ENCODE measurements at places on chromosomes 3 and 15.

- no peak for DNase-seq
- no peaks in the 10 kb centered on the region for H3K27me3 ChIP-seq
- H3K4me3 ChIP-seq: no peak overlapping the region
- no peaks in the 10 kb centered on the region for H3K36me3 ChIP-seq
Observed at GRCh38 chr15:92050220-92050898, 196.9 kb downstream of the SLCO3A1 start.

GRCh38 chr3:46701181-46701939 lies at the start of gene TMIE:
Gene TMIE (plus strand): TSS chr3:46701392. CDS start chr3:46701488, 96 bp downstream.
- DNase-seq: no peak
- H3K4me1 ChIP-seq: peaks cover 41% of the 10 kb centered on the region
- H3K27me3 ChIP-seq: no peaks in the 10 kb centered on the region
- peak within 1 kb of the TSS; percentile 24 for H3K4me3 ChIP-seq
- no peak within 1 kb of the TSS for H3K27ac ChIP-seq

GRCh38 chr15:73935547-73935946 lies 9.3 kb downstream of the LOXL1 start:
- DNase-seq: no peak
- H3K27ac ChIP-seq: peak overlapping the region; percentile 66
- no peaks in the 10 kb centered on the region for H3K36me3 ChIP-seq
- H3K4me1 ChIP-seq: peaks cover 36% of the 10 kb centered on the region

DNA sequence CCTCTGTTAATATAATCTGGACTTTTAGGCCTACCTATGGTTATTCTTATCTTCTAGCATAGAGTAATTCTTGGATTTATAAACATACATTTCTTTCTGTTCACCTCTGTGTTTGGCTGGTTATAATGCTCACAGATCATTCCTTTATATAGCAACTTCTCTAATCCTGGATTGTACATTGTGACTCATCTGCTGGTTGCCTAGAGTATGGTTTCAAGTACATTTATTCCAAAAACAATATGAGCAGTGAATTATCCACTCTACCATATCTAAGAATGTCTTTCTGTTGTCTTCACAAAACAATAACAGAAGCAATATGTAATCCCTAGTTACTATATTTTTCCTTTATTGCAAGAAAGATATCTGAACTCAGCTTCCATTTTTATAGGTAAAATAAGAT lies 35.3 kb downstream of the FSIP1 start:
- H3K4me1 ChIP-seq: no peaks in the 10 kb centered on the region
- no peaks in the 10 kb centered on the region for H3K36me3 ChIP-seq
- no peak overlapping the region for H3K4me3 ChIP-seq

DNA sequence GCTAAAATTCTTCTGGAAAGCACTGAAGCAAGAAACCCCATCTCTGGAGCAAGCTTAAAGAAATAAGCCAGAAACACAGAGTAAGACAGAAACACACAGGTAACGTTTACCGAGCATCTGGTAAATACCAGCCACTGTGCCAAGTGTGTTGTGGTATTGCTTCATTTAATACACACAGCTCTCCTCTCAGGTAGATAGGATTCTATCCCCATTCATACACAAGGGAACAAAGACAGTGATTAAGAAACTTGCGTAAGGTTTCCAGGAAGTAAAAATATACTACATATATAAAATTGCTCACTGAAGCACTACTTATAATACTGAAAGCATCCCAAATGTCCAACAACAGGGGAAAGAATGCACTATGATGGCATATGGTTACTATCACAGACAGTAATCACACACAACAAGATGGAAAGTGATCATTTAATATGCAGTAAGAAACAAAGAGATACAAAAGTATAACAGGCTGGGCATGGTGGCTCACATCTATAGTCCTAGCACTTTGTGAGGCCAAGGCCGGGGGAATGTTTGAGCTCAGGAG lies 27.5 kb downstream of the TAMM41 start:
- no peaks in the 10 kb centered on the region for H3K36me3 ChIP-seq
- DNase-seq: no peak
- no peaks in the 10 kb centered on the region for H3K27me3 ChIP-seq
- no peaks in the 10 kb centered on the region for H3K4me1 ChIP-seq
- H3K27ac ChIP-seq: no peak overlapping the region

GRCh38 chr15:44299997-44300396 lies 11.5 kb downstream of the GOLM2 start:
- no peak for DNase-seq
- H3K4me3 ChIP-seq: no peak overlapping the region
- peaks cover 32% of the 10 kb centered on the region for H3K4me1 ChIP-seq
- no peak overlapping the region for H3K27ac ChIP-seq

GRCh38 chr15:78257681-78258080 lies 6.7 kb upstream of the DNAJA4 start:
- no peaks in the 10 kb centered on the region for H3K27me3 ChIP-seq
- no peak overlapping the region for H3K27ac ChIP-seq
- no peak for DNase-seq
- H3K4me1 ChIP-seq: no peaks in the 10 kb centered on the region

DNA sequence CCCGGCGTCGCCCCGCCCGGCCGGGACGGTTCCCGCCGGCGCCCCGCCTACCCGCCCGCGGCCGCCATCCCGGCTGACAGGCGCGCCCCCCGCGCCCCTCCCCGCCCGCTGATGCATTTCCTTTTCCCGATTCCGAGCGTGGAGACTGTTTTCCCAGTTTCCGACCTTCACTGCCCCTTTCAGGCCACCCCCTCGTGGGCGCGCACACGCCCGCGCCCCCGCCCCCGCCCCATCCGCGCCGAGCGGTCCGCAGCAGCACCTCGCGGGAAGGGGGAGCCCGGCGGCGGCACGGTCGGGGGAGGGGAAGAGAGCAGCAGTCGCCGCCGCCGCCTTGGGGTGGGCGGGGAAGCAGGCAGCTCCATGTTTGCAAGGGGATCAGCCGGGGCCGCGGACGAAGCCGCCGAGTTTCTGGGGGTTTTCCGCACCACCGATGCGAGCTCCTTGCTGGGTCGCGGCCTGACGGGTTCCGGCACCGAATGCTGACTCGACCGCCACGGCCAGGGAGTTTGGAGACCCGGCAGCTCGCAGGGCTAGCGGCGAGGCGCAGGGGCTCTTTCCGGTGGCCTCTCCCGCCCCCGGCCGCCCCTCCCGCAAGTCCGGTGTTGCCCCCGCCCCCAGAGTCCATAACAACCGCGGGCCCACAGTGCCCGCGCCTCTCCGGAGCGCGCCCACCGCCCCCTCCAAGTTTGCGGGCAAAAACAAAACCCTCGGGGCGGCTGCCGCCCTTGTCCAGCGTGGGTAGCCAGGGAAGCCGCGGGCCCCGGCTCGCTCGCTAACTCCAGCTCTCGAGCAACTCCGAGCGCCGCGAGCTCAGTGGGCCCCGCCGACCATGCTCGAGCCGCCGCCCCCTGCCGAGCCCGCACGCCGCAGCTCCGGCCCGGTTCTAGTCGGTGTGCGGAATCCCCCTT lies 3.2 kb upstream of the SIN3A start:
- H3K27ac ChIP-seq: peak overlapping the region; percentile 99
- H3K4me3 ChIP-seq: peak overlapping the region; percentile 74
- no peaks in the 10 kb centered on the region for H3K36me3 ChIP-seq

DNA sequence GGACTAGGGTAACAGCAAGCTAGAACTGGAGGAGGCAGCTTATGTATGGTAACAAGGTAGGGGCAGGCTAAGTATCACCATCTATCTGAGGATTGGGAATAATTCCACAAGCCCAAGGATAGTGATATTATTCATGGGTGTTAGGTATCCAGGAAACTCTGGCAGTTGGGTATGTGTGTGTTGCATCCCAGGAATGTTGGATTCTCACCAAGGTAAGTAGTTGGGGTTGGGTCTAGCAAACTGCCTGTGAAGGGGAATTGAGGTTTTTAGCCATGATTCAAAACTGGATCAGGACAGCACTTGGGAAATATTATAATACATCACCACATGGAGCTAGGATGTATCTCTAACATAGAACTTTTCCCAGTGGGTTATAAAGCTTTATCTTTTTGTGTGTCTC lies 626.4 kb upstream of the GOLIM4 start:
- no peaks in the 10 kb centered on the region for H3K4me1 ChIP-seq
- H3K27me3 ChIP-seq: no peaks in the 10 kb centered on the region
- DNase-seq: no peak

GRCh38 chr3:62188681-62189375 lies 184.5 kb downstream of the FEZF2 start:
- no peak overlapping the region for H3K4me3 ChIP-seq
- no peaks in the 10 kb centered on the region for H3K36me3 ChIP-seq
- H3K27me3 ChIP-seq: no peaks in the 10 kb centered on the region
- H3K27ac ChIP-seq: no peak overlapping the region
- DNase-seq: no peak

DNA sequence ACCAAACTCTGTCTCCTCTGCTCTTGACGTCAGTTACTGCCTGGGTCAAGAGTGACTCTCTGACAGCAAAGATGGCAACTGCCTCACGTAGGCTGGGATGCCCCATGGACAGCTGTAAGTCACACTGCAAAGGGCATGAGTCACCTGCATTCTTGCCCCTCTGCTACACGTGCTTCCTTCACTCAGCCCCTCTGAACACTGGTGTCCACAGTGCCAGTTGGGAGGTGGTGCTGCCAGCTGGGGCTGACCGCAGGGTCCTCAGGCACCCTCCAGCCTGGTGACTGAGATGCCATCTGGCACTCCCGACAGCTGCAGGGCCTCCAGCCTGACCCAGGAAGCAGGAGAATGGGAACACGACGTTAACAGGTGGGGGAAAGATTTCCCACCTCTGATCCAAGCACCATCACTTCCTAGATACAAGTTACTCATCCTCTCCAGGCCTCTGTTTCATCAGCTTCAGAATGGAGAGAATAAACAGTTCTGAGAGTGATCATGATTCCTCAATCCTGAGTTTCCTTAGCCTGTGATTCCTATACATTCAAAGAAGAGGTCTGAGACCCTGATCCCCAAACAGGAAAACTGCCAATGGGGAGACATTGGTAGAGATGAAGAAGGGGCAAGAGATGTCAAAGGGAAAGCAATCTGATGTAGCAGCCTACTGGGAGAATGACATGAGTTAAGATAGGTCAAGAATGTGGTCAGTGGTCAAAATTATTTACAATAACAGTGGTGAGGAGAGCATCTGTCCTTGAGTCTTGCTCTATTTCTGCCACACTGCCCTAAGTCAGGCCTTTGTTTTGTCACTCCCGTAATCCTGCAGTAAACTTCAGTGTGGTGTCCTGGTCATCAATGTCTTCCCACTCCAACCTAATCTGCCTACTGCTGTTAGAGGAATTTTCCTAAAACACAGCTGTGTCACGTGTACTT lies 86.1 kb upstream of the BCL6 start:
- no peaks in the 10 kb centered on the region for H3K27me3 ChIP-seq
- no peak overlapping the region for H3K27ac ChIP-seq
- H3K36me3 ChIP-seq: no peaks in the 10 kb centered on the region
- H3K4me3 ChIP-seq: no peak overlapping the region

GRCh38 chr15:35674873-35675781 lies 129.2 kb upstream of the DPH6 start:
- H3K4me3 ChIP-seq: no peak overlapping the region
- H3K27ac ChIP-seq: no peak overlapping the region
- peaks cover 7% of the 10 kb centered on the region for H3K4me1 ChIP-seq
- no peaks in the 10 kb centered on the region for H3K36me3 ChIP-seq
- H3K27me3 ChIP-seq: no peaks in the 10 kb centered on the region

GRCh38 chr3:109731639-109732473 lies 394.5 kb upstream of the DPPA4 start:
- no peak overlapping the region for H3K27ac ChIP-seq
- no peak for DNase-seq
- H3K36me3 ChIP-seq: no peaks in the 10 kb centered on the region
- H3K4me3 ChIP-seq: no peak overlapping the region

GRCh38 chr3:173584838-173585831 lies 187.6 kb downstream of the NLGN1 start:
- H3K27ac ChIP-seq: no peak overlapping the region
- H3K4me3 ChIP-seq: peak overlapping the region; percentile 40
- H3K4me1 ChIP-seq: peaks cover 5% of the 10 kb centered on the region
- no peaks in the 10 kb centered on the region for H3K27me3 ChIP-seq
- H3K36me3 ChIP-seq: no peaks in the 10 kb centered on the region
- no peak for DNase-seq

DNA sequence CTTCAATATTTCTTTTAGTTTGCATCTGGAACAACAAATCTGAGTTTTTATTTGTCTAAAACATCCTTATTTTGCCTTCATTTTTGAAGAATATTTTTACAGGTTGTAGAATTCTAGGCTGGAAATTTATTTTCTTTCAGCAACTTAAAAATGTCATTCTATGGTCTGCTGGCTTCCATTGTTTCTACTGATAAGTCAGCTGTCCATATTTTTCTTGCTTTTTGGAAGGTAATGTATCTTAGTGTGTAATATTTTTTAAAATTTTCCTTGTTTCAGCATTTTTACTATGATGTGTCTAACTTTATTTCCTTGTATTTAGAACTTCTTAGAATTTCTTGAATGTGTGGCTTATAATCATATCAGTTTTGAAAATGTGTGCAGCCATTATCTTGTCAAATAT lies 37.0 kb downstream of the SEMA6D start:
- peaks cover 14% of the 10 kb centered on the region for H3K4me1 ChIP-seq
- peaks cover 15% of the 10 kb centered on the region for H3K36me3 ChIP-seq
- H3K4me3 ChIP-seq: no peak overlapping the region
- no peak for DNase-seq
- H3K27me3 ChIP-seq: no peaks in the 10 kb centered on the region

DNA sequence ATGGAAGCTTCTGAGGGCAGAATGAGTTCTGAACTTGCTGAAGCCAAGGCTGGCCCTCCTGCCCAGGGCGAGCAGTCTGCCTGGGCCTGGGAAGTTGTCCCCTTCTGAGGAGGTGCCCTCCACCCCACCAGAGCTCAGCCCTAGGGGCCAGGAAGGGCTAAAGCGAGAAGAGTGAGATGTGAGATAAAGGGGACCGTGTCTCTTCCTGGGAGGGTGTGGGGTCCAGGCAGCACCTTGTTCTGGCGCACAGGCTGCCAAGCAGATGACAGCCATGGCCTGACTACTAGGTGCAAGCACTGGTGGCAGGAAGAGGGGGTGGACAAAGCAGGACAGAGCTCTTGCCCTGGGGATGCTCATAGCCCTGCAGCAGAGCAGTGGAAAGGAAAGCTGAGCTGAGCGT lies 3.7 kb downstream of the PAK6 start:
- H3K27me3 ChIP-seq: no peaks in the 10 kb centered on the region
- DNase-seq: peak; percentile 72
- no peaks in the 10 kb centered on the region for H3K36me3 ChIP-seq
- H3K4me3 ChIP-seq: no peak overlapping the region

GRCh38 chr3:135911110-135911509 lies 54.4 kb upstream of the PPP2R3A start:
- H3K27me3 ChIP-seq: no peaks in the 10 kb centered on the region
- H3K27ac ChIP-seq: no peak overlapping the region
- H3K36me3 ChIP-seq: no peaks in the 10 kb centered on the region
- peaks cover 6% of the 10 kb centered on the region for H3K4me1 ChIP-seq
- no peak overlapping the region for H3K4me3 ChIP-seq
- DNase-seq: no peak

GRCh38 chr15:34360298-34360697 lies 6.7 kb downstream of the LPCAT4 start:
- no peak for DNase-seq
- no peaks in the 10 kb centered on the region for H3K27me3 ChIP-seq
- peaks cover 12% of the 10 kb centered on the region for H3K4me1 ChIP-seq
- no peak overlapping the region for H3K27ac ChIP-seq

All from vagina (tissue), 2 donors.